ENCODE measurements at places on chromosomes 3 and 15. TPM values are rescaled to one million over a fixed set of nuclear protein-coding genes. Genes with fewer than 3 reads are reported as not detected.

DNA sequence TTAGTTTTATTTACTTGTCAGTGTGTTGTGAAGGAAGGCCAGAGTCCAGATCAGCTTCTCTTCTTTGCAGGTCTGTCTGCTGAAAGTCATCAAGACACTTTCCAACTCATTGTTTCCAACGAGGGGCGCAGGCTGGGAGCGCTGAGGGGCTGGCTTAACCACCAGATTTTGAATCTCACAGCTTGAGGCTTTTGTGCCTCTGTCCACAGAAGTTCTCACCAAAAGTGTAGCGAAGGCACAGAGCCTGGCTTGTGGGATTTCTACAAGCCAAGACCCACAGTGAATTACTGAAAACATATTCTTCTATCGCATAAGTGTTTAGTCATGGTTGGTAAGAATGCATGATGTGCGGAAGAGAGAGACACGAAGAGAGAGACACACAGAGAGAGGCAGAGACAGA is 35.2 kb downstream of the BHLHE40 start:
- H3K27ac ChIP-seq = peak overlapping the region; percentile 3
- H3K4me3 ChIP-seq = no peak overlapping the region
- no peaks in the 10 kb centered on the region for H3K36me3 ChIP-seq
- DNase-seq = no peak
- peaks cover 35% of the 10 kb centered on the region for H3K4me1 ChIP-seq

The BOC gene
- total RNA-seq = not detected

GRCh38 chr3:36394176-36394575 is 13.9 kb downstream of the STAC start:
- no peaks in the 10 kb centered on the region for H3K36me3 ChIP-seq
- H3K4me3 ChIP-seq = no peak overlapping the region
- H3K27ac ChIP-seq = no peak overlapping the region
- H3K27me3 ChIP-seq = peaks cover 8% of the 10 kb centered on the region

GRCh38 chr3:81741216-81741615 is 20.2 kb downstream of the GBE1 start:
- DNase-seq = no peak
- no peak overlapping the region for H3K4me3 ChIP-seq
- peaks cover 13% of the 10 kb centered on the region for H3K36me3 ChIP-seq
- H3K27ac ChIP-seq = no peak overlapping the region
- H3K4me1 ChIP-seq = peaks cover 3% of the 10 kb centered on the region

DNA sequence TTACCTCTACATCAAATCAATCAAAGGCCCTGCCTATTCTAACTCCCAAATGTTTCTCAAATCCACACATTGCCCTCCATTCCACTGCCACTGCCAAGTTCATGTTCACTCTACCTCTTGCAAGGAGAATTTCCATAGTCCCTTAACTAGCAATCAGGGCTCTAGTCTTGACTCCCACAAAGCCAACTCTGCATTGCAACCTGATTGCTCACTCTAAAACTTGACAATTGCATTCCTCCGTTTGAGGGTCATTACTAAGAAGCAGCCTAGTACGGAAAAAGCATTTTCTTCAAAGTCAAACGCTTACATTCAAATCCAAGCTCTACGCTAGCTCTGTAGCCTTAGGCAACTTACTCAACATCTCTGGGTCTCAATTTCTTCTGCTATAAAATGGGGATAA is 1.2 kb downstream of the CPA3 start:
- no peaks in the 10 kb centered on the region for H3K4me1 ChIP-seq
- H3K36me3 ChIP-seq = no peaks in the 10 kb centered on the region
- peaks cover 13% of the 10 kb centered on the region for H3K27me3 ChIP-seq
- H3K27ac ChIP-seq = no peak overlapping the region
- no peak for DNase-seq

DNA sequence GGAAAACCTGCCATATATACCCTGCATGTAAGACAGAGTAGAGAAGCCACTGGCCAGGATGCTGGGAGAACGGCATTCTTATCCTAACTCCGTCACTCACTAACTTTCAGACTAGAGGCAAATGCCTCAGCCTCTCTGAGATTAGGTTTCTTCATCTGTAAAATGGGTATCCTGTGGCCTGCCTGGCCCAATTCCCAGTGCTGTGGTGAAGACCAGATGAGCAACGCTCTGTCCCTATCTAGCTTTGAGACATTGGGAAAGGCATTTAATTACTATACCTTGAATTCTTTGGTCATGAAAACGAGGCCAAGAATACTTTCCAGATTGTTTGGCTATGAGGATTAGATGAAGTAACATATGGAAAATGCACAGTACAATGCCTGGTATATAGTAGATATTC is 35.9 kb downstream of the CEMIP start:
- no peak for DNase-seq
- no peak overlapping the region for H3K4me3 ChIP-seq
- H3K27me3 ChIP-seq = peaks cover 18% of the 10 kb centered on the region
- no peaks in the 10 kb centered on the region for H3K36me3 ChIP-seq

GRCh38 chr15:52172869-52173268 is 18.3 kb downstream of the GNB5 start:
- no peak for DNase-seq
- peaks cover 37% of the 10 kb centered on the region for H3K4me1 ChIP-seq
- no peaks in the 10 kb centered on the region for H3K27me3 ChIP-seq
- H3K27ac ChIP-seq = no peak overlapping the region
- peaks cover 15% of the 10 kb centered on the region for H3K36me3 ChIP-seq

DNA sequence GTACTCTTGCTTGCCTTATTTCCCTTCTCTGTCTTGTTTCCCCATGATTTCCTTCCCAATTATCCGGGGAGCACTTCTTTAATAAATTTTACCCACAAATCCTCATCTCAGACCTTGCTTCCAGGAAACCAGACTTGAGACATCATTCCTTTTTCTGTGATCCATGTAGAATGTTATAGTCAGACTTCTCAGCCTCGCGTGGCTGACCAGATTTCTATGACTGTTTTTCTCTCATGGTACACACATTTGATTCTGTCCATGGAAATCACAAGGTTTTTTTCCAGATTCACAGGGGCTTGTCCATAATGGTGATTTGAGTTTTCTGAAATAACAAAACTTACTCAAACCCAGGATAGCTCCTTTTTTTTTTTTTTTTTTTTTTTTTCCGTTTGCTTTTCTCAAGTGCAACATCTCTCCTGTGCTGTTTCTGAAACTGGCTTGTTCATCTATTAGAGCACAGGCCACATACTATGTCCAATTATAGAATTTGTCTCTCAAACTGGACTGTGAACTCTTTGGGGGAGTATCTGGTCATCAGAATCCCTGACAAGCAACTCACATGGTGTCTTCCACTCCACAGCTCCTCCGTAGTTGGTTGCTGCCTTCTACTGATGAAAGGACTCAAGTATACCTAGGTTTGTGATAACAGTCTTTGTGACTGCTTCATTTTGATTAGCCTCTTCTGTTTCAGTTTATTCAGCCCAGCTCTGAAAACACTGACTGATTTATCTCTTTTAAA is 50.8 kb downstream of the RBMS3 start:
- H3K36me3 ChIP-seq = no peaks in the 10 kb centered on the region
- H3K27me3 ChIP-seq = no peaks in the 10 kb centered on the region
- no peaks in the 10 kb centered on the region for H3K4me1 ChIP-seq
- no peak for DNase-seq
- no peak overlapping the region for H3K4me3 ChIP-seq

GRCh38 chr3:121111914-121112612 is 204.1 kb downstream of the STXBP5L start:
- no peaks in the 10 kb centered on the region for H3K36me3 ChIP-seq
- DNase-seq = no peak
- H3K27ac ChIP-seq = no peak overlapping the region
- no peak overlapping the region for H3K4me3 ChIP-seq

GRCh38 chr3:104907507-104907906 is 459.2 kb upstream of the ALCAM start:
- no peaks in the 10 kb centered on the region for H3K36me3 ChIP-seq
- H3K27ac ChIP-seq = no peak overlapping the region
- H3K4me3 ChIP-seq = no peak overlapping the region
- H3K4me1 ChIP-seq = no peaks in the 10 kb centered on the region
- no peak for DNase-seq
